ENCODE measurements at places on chromosomes 7 and 10.

- no peak for DNase-seq
Observed at GRCh38 chr10:72414642-72415041, 59.9 kb upstream of the DNAJB12 start.

GRCh38 chr7:108503112-108504026 is 22.6 kb downstream of the PNPLA8 start:
- DNase-seq = no peak

GRCh38 chr7:38506756-38507155 is 124.4 kb downstream of the AMPH start:
- DNase-seq = peak; percentile 26

- DNase-seq = no peak
Observed at GRCh38 chr7:84914598-84914997, 272.3 kb downstream of the SEMA3D start.

GRCh38 chr7:32500922-32501341 is 5.6 kb downstream of the AVL9 start:
- peak; percentile 31 for DNase-seq
